CD4-positive, alpha-beta T cell treated with Interleukin-21 for 1 hour (primary cell): ENCODE measurements at places on chromosomes 5 and 9.

DNA sequence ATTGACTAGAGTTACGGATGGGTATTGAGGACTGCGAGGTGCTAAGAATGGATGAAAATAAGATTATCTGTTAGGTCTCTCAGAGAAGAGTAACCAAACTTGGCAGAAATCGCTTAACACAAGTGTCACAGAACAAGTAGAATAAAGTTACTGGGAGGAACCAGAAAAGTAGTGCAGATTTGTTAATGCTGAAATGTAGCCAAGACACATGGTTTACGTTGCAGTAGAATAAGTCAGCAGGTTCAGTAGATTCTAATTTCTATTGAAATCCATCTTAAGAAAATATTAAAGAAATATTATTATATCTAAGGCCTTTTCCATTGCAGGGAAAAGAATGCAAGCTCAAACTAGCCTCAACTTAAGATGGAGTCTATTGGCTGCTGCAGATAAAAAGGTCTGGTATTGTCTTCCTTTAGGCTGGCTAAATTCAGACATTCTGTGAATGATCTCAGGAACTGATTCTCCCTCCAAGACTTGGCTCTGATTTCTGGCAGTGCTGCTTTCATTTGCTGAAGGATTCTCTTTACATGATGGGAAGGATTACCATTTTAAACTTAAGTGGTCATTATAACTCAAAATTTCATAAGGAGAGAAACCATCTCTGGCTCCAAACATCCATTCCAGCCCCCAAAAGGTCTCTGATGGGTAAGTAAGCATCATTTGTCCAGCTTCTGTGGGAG is 314.9 kb downstream of the MARCHF11 start:
- no peak for DNase-seq

DNA sequence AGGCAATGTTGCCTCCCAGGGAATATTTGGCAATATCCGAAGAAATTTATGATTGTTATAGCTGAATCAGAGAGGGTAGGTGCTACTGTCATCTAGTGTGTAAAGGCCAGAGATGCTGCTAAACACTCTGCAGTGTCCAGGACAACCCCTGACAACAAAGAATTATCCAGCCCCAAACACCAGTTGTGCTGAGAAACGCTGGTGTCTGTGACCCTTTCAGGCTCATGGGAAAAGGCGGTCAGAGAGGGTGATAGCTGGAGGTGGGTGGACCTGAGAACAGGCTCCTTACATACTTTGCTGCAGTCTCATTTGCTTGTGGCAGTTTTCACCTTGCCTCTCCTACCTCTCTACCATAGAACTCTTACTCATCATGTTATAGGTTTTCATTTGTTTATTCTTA is 295.3 kb upstream of the DMRT1 start:
- DNase-seq = no peak

DNA sequence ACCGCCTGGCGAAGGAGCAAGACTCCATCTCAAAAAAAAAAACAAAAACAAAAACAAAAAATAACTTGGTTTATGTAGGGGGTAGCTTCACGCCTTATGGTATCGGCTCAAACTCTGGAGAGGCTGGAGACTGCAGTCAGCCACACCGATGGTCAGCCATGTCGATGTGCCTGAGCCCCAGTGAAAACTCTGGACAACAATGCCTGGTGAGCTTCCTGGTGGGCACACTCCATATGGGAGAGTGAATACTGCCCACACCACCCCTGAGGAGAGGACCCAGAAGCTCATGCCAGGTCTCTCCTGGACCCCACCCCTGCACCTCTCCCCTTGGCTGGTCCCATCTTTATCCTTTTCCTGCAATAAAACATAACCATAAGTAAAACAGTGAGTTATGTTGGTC is 19.6 kb downstream of the IPPK start:
- no peak for DNase-seq

DNA sequence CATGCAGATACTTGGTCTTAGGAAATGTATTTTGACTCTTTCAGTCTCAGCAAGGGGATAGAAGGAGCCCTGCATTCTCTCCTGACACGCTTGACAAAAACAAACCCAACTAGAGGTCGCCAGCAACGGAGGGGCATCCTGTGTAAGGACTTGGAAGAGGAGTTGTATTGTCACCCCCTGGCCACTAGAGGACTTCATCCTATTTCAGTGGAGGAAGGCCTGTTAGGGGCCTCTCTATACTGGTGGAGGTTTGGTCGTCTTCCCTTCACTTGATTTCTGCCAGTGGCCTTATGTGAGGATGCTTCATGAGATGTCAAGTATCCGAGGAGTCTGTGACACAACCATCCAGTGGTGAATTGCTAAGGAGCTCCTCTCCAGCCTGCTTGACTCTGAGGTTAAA is 122.8 kb upstream of the STC2 start:
- no peak for DNase-seq

- DNase-seq = peak; percentile 75
These were observed 76.8 kb downstream of the STK10 start for GRCh38 chr5:172110921-172111851.

DNA sequence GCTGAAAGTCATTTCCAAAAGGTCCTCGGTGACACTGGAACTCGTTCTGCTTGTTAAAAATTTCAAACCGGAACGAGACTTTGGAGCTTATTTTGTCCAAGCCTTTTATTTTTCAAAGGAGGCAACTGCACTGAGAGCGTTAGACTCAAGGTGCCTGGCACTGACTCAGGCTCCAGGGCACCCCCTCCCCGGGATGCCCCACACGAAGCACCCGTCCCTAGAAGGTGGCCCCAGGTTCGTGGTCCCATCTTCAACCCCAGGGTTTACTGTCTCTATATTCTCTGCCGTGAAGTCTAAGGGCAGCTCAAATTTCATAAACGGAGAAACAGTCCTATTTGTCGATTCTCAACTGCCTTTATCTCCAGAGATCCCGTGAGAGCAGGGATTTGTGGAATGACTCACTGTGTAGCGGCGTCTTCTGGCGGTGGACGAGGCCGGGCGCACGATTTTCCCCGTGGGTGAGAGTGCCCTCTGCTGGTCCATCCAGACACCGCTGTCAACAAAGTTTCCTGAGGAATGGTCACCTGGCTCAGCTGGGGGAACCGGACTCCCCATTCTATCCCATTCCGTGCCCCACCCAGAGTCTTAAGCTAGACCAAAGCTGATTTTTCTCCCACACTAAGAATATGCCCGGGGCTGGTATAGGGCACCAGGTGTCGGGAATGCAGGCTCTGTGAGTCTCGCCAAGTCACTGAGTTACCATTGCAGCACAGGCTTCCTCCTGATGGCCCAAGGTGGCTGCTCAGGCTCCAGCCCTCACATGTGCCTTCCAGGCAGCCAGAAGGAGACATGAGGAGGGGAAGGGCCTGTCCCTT is 27.1 kb upstream of the SLC6A19 start:
- DNase-seq = peak; percentile 28

DNA sequence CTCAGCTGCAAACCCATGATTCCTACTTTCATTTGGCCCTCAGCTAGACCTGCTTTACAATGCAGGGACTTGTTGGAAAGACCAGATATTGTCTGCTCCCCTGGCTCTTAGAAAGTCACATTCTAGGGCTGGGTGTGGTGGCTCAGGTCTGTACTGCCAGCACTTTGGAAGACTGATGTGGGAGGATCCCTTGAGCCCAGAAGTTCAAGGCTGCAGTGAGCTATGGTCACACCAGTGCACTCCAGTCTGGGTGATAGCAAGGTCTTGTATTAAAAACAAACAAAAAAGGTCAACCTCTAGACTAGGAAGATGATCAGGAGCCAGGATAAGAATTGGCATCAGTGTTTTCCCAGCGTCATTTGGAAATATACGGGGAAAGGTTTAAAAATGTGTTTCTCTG is 145.8 kb downstream of the PALM2AKAP2 start:
- no peak for DNase-seq

DNA sequence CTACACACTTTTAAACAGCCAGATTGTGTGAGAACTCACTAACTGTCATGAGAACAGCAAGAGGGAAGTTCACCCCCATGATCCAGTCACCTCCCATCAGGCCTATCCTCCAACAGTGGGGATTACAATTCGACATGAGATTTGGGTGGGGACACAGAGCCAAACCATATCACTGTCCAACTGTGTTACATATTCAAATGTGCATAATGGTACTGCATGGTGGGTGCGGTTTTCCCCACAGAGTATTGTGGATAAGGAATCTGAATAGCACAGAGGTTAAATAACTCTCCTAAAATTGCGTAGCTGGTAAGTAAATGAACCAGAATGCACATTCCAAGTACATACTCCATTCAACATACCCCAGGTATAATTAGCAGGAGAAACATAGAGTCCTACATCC is 32.1 kb downstream of the CDH6 start:
- DNase-seq = no peak

DNA sequence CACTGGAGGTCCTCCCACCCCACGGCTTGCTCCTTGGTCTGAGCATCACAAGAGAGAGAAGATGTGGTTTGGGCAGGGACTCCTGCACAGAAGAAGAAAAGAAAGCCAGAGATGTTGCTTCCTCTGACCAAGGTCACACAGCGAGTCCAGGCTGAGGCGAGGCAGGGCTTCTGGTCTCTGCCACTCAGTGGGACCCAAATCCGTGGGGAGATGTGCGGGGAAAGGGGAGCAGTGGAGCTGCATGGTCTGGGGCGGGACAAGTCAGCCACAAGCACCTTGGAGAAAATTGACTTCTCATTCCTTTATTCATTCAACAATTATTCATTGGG is 150.9 kb downstream of the C9orf50 start:
- DNase-seq = no peak

DNA sequence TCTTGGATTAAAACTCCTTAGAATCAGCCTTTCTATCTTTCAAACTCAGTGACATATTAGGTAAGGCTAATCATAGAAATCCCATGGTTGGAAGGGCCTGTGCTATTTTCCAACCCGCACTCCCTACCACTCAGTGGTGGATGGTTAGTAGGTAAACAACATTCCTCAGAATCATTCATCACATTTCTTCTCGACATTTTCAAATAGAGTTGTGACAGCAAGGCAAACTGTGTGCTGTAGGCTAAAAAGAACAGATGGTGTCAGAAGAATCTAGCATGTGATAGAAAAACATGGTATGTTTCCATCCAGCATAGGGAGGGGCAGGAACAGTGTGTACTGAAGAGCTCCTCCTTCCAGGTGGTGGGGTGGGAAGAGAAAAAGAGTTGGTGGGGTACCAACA is 227.3 kb upstream of the NMUR2 start:
- no peak for DNase-seq

GRCh38 chr5:150783422-150783928 is 4.9 kb downstream of the SMIM3 start:
- peak; percentile 81 for DNase-seq

DNA sequence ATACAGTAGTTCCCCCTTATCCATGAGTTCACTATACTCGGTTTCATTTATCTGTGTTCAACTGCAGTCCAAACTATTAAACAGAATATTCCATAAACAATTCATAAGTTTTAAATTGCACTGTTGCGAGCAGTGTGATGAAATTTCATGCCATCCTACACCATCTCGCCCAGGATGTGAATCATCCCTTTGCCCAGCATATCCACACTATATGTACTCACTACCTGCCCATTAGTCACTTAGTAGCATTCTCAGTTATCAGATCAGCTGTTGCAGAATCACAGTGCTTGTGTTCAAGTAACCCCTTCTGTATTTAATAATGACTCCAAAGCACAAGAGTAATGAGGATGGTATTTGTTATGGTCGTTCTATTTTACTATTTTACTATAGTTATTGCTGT is 51.5 kb downstream of the SHOC1 start:
- no peak for DNase-seq

GRCh38 chr9:69768101-69768500 is 8.3 kb upstream of the PTAR1 start:
- DNase-seq = no peak

- no peak for DNase-seq
These were observed 25.8 kb upstream of the CD180 start for GRCh38 chr5:67222243-67223025.

GRCh38 chr5:168858371-168858770 is 279.2 kb upstream of the PANK3 start:
- no peak for DNase-seq

- no peak for DNase-seq
These were observed 297.0 kb downstream of the ARHGEF28 start for GRCh38 chr5:73922875-73923557.

DNA sequence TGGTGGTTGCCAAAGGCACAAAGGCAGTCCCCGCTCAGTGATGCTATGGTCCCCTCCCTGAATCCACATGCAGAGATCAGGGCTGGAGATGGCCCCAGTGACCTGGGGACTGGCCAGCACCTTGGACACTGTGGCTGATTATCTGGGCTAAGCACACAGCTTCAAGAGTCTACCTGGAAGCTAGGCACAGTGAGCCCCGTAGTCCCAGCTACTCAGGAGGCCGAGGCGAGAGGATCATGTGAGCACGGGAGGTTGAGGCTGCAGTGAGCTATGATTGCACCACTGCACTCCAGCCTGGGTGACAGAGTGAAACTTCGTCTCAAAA is 8.3 kb upstream of the SCGB3A1 start:
- no peak for DNase-seq

GRCh38 chr5:893137-893506 is 438 bp downstream of the TRIP13 start:
- DNase-seq = no peak

DNA sequence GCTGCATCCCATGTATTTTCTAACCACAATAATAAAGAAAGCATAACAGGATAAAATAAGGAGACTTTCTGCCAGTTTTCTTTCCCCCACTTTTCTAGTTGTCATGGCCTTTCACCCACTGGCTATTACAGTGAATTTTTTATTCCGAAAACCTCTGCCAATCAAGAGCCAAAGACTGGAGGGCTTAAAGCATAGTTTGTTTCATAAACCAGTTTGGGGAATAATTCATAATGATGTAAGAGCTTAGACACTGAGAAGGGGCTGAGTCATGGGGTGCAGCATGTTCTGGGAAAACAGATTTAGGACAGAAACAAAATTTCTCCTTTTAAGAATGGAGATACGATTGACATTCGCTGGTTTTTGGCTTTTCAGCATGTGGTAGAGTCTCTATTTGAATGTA is 4.4 kb upstream of the GLIPR2 start:
- DNase-seq = no peak

GRCh38 chr9:99167119-99167518 is 54.6 kb downstream of the ALG2 start:
- DNase-seq = no peak

DNA sequence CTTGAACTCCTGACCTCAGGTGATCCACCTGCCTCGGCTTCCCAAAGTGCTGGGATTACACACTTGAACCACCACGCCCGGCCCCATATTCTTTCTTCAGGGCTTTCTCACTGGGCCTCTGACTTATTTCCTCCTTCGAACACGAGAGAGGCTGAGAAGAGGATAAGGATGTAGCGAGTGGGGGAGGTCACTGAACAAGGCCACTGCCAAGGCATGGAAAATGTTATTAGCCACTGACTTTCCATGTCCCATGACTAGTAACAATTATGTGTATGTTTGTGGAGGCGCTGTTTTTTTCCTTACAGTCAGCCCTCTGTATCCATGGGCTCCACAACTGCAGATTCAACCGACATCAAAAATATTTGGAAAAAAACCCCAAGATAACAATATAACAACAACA is 12.3 kb upstream of the FCHSD1 start:
- DNase-seq = no peak

GRCh38 chr5:154087260-154087659 is 48.5 kb downstream of the MFAP3 start:
- DNase-seq = no peak
